ENCODE measurements at places on chromosomes 11 and 22.

- DNase-seq: no peak
Measured at GRCh38 chr11:1883346-1884302, 8.1 kb downstream of the PRR33 start.

DNA sequence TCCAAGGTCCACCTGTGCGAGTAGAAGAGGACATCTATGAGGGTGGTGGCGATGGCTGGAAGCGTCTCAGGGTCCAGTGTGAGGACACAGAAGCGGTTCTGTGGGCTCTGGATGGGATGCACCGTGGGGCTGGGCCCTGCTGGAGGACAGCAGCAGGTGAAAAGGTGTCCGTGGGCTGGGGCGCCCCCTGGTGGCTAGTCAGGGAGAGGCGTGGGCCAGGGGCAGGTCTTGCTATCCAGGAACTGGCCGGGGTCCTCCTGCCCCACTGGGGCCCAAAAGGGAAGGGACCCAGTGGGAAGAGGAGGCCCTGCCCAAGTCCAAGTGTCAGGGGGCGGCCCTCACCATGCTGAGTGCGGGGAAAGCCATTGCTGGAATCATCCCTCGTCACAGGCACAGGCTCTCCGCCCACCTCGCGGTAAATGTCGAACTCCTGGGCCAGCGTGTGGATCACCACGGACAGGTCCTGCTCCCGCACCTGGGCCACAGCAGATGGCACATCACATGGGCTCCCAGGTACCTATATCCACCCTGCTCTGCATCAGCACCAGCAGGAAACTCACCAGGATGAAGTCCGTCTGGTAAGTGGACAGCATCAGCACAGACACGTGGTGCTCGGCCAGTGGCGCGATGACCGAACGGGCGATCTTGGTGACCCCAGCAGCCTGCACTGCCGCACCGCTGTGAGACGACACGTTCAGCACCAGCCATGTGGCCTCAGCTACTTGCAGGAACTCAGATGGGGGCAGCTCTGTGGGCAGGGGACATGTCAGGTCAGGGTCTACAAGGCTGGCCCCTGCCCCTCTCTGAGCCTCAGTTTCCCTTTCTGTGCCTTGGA, 2.3 kb downstream of the CASTOR1 start:
- DNase-seq: peak; percentile 86

DNA sequence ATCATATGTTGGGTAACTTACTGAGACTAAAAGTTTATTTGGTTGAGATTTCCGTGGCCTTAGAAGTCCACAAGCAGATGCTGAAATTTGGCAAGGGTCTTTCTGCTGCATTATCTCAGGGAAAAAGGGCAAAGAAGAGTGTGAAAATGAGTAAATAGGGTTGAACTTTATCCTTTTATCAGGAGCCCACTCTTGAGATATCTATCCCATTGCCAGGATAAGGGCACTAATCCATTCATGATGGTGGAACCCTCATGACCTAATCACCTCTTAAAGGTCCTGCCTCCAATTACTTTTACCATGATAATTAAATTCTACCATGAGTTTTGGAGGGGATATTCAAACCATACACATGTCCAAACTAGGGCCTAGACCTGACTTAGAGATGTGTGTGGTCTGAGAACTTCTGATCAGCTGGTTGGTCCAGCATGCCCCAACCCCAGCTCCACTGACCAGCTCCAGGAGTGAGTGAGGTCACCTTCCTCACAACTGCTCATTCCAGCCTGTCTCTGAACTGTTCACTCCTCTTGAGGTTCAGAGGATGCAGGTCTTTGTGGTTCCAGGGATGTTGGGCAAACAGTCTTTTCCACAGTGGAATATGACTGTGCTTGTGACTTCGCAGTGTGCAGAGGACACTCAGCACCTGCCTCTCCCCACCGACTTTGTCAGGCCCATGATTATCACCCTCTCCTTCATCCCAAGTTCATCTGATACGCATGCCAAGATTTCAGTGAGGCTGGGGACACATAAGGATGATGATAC, 130.1 kb upstream of the TOP3B start:
- no peak for DNase-seq

DNA sequence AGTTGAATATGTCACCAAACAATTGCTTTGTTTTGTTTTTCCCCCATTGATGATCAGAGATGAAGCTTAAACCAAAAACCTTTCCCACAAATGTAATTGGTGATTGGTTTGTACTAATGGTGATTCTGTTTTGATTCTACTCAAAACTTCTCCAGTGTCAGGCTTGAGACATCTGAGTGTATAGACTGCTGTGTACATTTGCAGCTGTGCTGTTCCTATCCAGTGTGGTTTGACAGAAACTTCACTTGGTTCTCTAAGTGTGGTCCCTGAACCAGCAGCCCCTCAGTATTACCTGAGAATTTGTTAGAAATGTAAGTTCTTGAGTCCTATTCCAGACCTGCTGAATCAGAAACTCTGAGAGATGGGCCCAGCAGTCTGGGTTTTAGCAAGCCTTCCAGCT, 84.8 kb downstream of the PPP6R3 start:
- no peak for DNase-seq

DNA sequence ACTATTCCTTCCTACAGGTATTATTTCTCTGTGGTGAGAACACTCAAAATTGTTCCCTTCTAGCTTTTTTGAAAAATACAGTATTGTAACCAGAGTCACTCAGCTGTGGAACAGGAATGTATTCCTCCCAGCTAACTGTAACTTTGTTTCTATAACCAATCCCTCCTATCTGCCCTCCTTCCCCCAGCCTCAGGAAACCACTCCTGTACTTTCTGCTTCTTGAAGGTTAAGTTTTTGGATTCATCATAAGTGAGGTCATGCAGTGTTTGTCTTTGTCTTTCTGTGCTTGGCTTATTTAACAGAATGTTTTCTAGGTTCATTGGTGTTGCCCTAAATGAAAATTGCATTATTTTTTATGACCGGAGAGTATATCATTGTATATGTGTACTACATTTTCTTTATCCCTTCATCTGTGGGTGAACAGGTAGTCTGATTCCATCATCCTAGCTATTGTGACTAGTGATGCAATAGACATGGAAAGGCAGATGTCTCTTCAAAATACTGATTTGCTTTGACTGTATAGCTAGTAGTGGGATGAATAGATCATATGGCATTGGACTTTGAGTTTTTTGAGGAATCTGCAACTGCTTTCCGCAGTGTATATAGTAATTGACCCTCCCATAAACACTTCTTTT, 112.9 kb upstream of the GRK3 start:
- DNase-seq: no peak

DNA sequence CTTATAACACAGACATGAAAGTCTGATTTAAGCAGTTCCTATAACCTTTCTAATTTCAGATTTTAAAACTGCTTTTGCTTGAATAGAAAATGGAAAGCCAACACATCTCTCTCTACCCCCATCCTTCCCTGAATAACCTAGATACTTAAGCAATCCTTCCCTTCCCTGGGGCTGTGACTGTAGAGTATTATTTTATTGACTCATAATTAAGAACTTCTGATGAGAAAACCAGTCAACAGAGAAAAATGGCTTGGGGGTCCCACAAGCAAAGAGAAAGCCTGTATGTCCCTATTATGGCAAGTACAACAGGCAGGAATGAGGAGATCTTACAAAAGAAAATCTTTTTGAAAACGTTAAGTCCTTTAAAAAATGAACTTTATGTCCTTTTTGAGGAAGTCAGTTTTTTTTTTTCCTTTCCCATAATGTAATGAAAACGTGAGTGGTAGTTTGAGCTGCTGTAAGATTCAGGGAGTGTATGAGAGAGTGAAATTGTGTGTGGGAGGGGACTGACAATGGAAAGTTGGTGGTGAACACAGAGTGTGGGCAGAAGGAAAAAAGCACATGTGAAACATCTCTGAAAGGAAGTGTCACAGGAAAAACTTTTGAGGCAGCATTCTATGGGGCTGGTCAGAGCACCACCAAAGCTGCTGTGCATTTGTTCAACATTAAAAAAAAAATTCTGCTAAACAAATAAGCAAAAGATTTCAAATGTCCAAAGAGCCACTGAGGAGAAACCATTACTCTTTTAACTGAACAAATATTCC, 154.6 kb downstream of the MAML2 start:
- DNase-seq: no peak

DNA sequence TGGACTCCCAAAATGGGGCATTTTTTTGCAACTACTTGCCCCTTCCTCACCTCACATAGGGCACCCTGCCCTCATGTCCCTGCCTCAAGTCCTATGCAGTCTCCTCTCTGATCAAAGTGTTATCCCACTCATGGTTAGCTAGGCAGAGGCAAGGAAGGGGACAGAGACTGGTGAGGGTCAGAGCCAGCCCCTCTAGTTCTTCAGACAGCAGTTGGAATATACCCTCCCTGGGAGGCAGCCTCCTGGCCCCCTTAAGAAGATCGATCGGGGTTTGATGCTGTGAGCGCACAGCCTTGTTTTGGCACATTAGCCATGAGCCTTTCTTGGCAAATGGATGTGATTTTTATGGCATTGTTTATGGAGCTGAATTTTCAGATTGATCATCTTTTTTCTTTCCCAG, 436.9 kb downstream of the BUD13 start:
- DNase-seq: no peak

- no peak for DNase-seq
Measured at GRCh38 chr11:64349025-64349387, 9.0 kb downstream of the CCDC88B start.

DNA sequence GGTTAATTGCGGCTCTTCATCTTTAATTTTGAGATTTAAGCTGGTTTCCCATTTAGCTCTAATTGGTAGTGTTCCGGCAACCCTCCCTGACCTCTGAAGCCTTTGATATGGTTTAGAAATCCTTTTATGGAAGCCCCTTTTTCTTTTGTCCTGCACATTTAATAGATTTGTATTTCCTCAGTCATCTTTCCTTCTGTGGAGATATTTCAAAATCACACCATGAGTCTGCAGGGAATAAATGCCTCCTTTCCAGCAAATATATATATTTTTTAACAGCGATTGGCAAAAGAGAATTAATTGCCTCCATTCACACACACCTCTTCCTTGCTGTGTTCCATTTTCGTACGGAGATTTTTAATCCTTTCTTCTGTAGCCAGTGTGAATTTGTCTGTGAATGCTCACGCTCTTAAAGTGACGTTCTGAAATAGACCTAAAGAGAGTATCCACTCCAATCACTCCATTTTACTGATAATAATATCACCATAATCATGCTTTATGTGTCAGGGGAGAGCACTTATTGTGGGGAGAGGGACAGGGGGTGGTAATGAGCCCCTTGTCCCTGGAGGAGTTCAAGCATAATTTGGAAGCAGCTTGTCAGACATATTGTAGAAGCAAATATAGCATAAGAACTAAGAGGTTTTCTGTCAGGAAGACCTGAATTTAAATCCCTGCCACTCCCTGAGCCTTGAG, 142.5 kb upstream of the SYT13 start:
- no peak for DNase-seq

DNA sequence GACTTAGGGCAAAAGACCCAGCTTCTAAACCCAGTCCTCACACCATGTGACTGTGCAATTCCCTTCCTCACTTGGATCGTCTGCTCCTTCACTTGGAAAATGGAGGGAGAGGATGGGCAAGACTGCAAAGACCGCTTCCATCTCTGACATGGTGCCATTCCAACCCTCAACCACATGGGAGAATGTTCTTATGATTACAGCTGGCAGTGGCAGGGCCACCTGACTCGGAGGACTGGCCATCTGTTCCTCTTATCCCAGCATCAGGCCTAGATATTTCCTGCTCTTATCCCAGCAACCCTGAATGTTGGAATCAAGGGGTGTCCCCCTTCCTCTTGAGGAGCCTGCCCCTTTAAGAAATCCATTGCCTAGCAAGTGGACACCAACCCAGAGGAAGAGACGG, 15.4 kb downstream of the DSCAML1 start:
- no peak for DNase-seq

- peak; percentile 33 for DNase-seq
Measured at GRCh38 chr11:3642071-3642951, 519 bp upstream of the ART5 start.

DNA sequence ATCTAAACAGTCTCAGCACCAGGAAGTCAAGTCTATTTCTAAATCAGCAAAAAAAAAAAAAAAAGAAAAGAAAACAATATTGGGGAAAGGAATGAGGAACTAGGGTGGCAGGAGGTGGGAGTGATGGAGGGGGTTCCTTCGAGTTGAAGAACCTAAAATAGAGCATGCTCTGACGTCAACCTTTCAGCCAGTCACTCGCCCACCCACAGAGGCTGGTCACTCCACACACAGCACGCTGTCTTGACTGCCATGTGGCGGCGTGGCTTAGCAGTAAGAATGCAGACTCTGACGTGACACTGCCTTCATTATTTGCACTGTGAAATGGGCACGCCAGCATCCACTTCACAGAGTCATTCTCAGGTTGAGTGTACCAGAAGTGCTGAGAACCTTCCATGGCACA, 48.3 kb downstream of the LARGE1 start:
- DNase-seq: no peak

GRCh38 chr11:96162816-96163499, 180.0 kb downstream of the MAML2 start:
- no peak for DNase-seq

GRCh38 chr11:85694385-85694980, 8.5 kb upstream of the CCDC89 start:
- peak; percentile 29 for DNase-seq

DNA sequence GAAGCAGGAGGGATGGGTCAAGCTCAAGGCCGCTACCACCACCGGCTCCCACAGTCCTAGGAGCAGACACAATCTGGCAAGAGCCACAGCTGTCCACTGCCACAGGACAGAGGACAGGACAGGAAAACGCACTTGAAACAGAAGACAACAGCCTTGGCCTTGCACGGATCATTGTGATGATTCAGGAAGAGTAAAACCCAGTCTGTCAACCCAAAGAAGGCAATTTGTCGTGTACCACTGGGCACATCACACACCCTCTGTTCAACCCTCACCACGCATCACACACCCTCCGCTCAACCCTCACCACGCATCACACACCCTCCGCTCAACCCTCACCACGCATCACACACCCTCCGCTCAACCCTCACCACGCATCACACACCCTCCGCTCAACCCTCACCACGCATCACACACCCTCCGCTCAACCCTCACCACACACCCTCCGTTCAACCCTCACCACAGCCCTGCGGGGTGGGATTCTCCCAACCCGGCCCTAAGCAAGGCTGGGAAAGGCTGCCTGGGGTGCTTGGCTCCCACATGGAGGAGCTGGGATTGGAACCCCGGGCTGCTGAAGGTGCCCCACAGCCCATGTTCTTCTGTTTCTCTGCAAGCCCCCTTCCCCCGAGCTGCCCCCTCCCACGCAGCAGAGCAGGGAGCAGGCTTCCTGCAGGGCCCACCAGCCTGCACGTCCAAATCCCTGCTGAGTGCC, 11.3 kb upstream of the CDC42BPG start:
- DNase-seq: no peak

GRCh38 chr11:2436013-2436520, 8.2 kb downstream of the TRPM5 start:
- DNase-seq: no peak

- DNase-seq: no peak
Measured at GRCh38 chr11:827146-827896, 398 bp upstream of the CRACR2B start.

GRCh38 chr11:125081098-125081798, 18.1 kb downstream of the SLC37A2 start:
- no peak for DNase-seq

GRCh38 chr11:17386331-17387084, 2.0 kb downstream of the KCNJ11 start:
- DNase-seq: peak; percentile 27

Measured in effector memory CD8-positive, alpha-beta T cell (primary cell).